ENCODE measurements at places on chromosomes 2 and 18.

GRCh38 chr18:50240080-50240563 lies 26.2 kb downstream of the CFAP53 start:
- no peak for DNase-seq

GRCh38 chr2:134865067-134865787 lies 26.8 kb downstream of the ACMSD start:
- DNase-seq: no peak

DNA sequence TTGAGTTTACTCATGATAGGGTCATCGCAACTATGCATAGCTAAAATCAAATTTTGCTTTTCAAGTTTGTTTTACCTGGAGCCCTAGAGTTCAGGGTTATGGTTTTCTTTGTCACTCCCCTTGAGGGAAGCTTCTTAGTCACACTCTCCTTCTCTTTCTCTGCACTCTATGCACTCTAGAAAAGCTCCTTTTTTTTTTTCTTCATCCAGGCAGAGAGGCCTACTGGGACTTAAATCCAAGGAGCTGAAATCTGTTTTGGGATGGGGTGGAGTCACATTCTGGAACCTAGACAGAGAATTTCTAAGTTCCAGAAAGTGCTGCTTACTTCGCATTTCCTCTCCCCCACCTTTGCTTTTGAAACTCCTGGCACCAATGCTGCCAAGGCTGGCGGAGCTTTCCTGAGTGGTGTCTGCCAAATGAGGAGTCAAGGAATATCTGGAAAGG lies 19.1 kb upstream of the IL18R1 start:
- no peak for DNase-seq

DNA sequence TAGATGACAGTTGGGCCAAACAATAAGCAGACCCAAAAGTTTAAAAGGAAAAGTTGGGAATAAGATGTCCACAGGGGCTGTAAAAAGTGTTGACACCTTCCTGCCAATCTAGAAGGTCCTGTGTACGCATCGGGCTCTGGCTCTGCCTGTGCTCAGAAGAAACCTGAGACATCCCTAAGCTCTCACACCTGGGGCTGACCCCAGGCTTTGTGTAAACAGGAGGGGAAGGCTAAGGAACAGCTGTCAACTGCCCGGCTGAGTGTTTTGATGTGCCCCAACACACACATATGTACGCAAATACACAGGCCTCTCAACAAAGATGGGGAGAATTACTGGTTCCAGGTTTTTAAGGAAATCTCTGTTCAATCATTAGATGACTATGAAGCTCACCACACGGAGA lies 59.5 kb downstream of the TMEM131 start:
- no peak for DNase-seq

GRCh38 chr2:190668892-190669291 lies 20.0 kb downstream of the NAB1 start:
- no peak for DNase-seq

GRCh38 chr18:9722691-9723090 lies 14.6 kb downstream of the RAB31 start:
- DNase-seq: no peak

GRCh38 chr2:96241900-96242611 lies 23.7 kb downstream of the TMEM127 start:
- no peak for DNase-seq

GRCh38 chr18:76860411-76860810 lies 38.1 kb downstream of the ZNF236 start:
- DNase-seq: no peak

DNA sequence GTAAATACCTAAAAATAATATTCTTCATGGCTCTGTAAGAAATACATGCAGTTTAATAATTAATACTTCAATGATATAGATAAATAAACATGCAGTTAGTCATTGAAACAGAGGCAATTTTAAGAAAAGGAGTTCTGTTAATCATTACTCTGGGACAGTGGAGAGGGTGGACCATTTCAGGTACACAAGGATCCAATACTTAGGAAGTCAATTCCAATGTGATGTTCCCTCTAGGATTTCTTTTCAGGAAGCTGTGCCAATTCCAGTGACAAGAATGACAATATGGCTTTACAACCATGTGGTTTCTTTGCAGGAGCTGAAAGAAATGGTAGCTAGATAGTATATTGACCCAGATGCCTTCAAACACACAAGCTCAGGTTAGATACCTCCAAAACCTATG lies 175.8 kb upstream of the NETO1 start:
- DNase-seq: no peak

DNA sequence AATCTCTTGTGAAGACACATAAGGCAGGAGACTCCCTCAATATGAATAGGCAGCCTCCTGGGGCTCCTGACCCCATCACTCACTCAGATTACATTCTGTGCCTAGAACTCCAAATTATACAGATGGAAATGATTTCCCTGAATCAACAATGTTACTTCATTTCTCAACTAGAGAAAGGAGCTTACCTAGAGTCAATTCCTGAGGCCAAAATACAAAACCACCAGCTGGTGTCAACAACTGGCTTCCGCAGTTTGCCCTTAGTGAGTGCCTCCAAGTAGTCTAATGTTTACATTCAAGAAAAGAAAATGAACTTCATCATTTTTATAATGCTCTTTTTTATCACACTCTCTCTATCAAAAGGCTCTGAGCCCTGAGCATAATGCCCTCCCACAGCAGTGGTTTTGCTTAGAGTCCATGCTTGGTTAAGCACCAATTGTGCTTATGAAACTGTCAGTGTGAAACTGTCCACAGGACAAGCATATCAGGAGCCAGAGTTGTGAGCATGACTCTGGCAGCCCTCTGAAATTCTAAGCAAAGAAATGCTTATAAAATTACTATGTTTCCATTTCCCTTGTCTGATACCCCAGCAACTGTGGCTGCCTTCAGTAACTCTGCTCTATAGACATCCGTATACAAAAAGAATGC lies 305.7 kb upstream of the PKDCC start:
- no peak for DNase-seq

DNA sequence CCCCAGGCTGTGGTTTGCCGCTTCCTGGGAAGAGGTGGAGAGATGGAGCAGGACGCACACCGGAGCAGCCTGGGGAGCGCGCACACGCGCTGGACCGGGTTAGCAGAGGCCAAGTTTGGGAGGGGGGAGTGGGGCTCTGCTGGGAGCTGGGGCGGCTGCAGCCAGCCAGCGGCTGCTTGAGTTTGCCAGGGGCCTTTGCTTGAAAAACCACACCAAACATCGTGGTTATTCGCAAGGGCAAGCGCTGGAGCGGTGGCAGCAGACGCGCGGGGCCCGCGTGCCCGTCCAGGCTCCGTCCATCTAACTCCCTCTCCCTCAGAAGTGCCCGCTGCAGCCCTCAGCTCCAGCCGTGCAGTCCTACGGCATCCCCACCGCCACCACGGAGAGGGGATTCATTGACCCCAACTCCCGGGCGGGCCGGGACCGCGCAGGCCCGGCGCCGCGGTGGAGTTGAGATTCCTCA lies 4.6 kb downstream of the PTGR3 start:
- DNase-seq: no peak

DNA sequence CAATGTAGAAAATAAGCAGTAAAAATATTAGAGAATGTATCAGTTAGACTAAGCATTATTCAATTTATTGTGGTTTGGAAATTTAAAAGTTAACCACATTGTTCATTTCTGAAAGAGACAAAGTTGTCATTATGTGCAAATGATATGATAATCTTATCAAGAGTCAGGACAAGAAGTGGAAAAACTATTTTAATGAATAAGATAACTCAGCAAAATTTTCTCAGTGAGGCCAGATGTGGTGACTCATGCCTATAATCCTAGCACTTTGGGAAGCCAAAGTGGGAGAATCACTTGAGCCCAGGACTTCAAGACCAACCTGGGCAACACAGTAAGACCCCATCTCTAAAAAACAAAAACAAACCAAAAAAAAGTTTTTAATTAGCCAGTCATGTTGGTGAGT lies 39.5 kb upstream of the CERS6 start:
- no peak for DNase-seq

DNA sequence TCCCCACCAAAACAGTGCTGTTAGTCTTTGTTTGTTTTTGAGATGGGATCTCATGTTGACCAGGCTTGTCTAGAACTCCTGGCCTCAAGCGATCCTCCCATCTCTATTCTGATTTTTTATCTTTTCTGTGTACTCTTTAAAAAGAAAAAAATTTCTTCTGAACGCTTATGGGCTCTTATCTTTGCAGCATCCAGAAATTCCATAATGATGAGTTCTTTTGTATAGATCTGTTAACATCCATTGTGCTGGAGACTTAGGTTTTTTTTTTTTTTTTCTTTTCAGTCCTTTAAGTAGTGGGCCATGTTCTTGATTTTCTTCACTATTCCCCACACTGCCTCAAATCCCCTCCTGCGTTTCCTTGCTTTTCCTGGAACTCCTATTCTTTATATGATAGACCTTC lies 31.0 kb downstream of the RBBP8 start:
- DNase-seq: no peak

GRCh38 chr2:11234309-11234708 lies 79.0 kb downstream of the SLC66A3 start:
- no peak for DNase-seq

- DNase-seq: no peak
These were observed 289.2 kb downstream of the NDUFA10 start for GRCh38 chr2:239735829-239736357.
